CD8-positive, alpha-beta memory T cell (primary cell): ENCODE measurements at places on chromosomes 13 and 19.

- no peak for DNase-seq
Observed at GRCh38 chr13:42875475-42876269, 94.3 kb downstream of the FAM216B start.

GRCh38 chr13:101382701-101383100 is 33.6 kb downstream of the NALCN start:
- DNase-seq: no peak

GRCh38 chr13:28655561-28655960 is 3.4 kb upstream of the POMP start:
- no peak for DNase-seq

- no peak for DNase-seq
Observed at GRCh38 chr13:94710065-94710781, 2.1 kb downstream of the SOX21 start.

DNA sequence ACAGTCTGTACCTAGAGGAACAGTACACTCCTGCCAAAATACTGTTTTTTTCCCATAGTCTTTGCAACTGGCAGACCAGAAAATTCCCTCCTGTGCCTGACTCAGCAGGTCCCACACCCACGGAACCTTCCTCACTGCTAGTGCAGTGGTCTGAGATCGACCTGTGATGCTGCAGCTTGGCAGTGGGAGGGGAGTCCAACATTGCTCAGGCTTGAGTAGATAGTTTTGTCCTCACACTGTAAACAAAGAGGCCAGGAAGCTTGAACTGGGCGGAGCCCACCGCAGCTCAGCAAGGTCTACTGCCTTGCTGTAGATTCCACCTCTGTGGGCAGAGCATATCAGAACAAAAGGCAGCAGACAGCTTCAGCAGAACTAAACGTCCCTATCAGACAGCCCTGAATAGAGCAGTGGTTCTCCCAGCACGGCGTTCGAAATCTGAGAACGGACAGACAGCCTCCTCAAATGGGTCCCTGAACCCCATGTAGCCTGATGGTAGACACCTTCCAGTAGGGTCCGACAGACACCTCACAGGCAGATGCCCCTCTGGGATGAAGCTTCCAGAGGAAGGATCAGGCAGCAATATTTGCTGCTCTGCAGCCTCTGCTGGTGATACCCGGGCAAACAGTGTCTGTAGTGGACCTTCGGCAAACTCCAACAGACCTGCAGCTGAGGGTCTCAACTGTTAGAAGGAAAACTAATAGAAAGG is 92.7 kb downstream of the SUCLA2 start:
- DNase-seq: no peak

DNA sequence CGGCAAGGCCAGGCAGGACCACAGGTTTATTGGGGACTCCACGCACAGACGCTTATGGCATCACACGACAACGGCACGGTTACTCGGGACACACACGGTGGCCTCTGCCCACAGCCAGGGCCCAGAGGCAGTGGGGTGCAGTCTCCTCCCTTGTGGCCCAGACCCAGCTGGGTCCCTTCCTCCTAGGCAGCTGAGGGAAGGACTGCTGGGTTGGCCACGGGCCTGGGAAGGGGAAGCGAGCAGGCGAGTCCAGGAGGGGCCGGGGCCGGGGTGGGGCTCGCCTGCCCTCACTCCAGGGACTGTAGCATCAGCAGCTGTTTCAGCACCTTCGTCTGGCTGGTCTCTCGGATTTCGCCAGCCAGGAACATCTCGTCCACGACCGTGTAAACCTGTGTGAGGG is 12.5 kb downstream of the AP2S1 start:
- DNase-seq: no peak

- no peak for DNase-seq
Observed at GRCh38 chr19:35657904-35658700, 8.2 kb upstream of the UPK1A start.

DNA sequence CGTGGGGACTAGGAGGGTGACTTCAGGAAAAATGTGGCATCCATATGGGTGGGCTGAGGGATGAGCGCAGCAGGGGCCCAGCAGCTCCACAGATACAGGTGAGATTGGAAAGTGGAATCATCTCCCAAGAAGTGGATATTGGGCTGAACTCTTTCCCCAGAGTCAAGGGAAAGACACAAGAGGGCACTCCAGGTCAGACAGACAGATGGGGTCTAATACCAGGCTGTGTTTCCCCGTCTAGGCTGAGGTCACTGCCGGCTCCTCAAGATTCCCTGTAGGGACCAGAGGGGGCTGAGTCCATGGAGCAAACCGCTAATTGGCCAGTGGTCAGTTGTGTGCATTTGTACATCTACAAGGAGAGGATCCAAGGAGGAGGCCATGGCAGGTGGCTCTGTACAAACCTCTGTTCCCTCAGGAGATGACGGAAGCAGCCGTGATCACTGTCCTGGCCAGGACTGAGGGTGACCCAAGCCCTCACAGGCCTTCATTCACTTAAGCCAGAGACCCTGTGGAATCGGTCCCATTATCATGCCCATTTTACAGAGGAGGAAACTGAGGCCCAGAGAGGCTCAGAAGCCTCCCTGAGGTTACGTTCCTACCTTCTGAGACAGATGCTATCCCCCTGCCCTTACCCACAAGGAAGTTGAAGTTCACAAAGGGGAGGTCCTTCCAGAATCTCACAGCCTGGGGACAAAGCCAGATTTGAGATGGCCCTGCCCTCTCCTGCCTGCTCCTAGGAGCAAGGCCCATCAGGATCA is 14.9 kb upstream of the IGLON5 start:
- DNase-seq: no peak

GRCh38 chr13:34611671-34612070 is 330.4 kb upstream of the NBEA start:
- no peak for DNase-seq

DNA sequence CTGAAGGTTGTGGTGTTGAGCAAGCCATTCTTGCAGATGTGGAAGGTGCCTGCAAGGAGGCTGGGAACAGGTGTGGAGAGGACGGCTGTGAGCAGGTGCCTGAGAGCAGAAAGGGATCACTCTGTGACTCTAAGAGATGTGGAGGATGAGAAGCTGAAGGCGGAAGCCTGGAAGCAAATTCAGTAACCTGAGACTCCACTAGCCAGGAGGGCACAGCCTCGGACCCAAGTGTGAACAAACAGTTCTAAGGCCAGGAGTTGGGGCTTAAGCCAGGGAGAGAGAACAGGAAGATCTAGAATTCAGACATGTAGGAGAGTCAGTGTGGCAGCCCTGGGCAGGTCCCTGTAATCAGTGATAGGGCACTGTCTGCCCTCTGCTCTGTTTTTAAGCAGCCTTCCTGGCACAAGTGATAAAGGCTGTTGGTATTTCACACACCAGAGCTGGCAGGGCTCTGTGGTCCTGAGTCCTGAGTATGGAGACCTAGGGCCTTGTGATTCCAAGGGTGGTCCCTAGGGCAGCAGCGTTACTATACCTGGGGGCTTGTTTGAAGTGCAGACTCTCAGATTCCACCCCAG is 131.3 kb downstream of the SLC7A1 start:
- no peak for DNase-seq

- no peak for DNase-seq
Observed at GRCh38 chr19:18795540-18795939, 4.4 kb upstream of the COMP start.

GRCh38 chr13:112648966-112649690 is 40.7 kb upstream of the ATP11A start:
- DNase-seq: no peak

DNA sequence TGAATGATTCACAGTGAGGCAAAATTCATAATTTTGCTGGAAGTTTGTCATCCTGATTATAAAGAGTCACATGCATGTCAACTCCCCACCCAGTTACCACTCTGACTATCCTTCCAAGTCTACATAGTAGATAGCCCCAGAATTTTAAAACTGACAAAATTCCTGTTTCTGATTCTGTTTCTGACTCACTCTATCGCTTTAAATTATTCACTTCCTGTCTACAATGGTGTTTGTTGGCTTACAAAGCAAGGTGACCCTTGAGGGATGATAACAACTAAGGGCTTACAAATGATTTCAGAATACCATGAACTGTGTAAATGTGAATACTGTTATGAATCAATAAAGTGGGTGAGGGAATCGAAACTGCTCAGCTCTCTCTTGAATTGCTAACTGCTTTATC is 98.7 kb upstream of the KL start:
- no peak for DNase-seq

- no peak for DNase-seq
Observed at GRCh38 chr13:44399074-44399473, 25.4 kb downstream of the SERP2 start.

- DNase-seq: no peak
Observed at GRCh38 chr13:95356916-95357315, 55.7 kb upstream of the ABCC4 start.

- no peak for DNase-seq
Observed at GRCh38 chr19:51365211-51365964, 800 bp downstream of the ETFB start.

GRCh38 chr19:50357178-50358100 is 8.0 kb downstream of the NAPSA start:
- peak; percentile 83 for DNase-seq

- no peak for DNase-seq
Observed at GRCh38 chr13:103573446-103573845, 507.2 kb upstream of the SLC10A2 start.

DNA sequence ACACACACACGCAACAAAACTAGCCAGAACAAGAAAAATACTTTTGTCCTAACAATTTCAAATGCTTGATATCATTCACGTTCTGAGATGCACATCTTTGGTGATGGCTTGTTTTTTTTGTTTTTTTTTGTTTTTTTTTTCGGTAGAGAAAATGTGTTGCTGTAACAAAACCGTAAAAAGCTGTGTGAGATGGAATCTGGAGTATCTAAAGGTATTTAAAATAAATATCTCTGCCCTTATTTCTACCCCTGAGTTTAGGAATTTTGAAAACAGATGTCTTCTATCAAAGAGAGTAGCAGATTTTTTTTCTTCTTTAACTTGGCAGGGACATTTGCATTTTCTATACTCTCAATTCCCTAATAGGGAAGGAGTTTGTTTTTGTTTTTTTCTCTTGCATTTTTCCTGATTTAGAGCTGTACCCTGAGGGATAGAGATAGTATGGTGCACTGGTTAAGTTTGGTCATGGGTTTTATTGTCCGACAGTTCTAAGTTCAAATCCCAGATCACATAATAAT is 446.6 kb downstream of the KLF5 start:
- DNase-seq: no peak

DNA sequence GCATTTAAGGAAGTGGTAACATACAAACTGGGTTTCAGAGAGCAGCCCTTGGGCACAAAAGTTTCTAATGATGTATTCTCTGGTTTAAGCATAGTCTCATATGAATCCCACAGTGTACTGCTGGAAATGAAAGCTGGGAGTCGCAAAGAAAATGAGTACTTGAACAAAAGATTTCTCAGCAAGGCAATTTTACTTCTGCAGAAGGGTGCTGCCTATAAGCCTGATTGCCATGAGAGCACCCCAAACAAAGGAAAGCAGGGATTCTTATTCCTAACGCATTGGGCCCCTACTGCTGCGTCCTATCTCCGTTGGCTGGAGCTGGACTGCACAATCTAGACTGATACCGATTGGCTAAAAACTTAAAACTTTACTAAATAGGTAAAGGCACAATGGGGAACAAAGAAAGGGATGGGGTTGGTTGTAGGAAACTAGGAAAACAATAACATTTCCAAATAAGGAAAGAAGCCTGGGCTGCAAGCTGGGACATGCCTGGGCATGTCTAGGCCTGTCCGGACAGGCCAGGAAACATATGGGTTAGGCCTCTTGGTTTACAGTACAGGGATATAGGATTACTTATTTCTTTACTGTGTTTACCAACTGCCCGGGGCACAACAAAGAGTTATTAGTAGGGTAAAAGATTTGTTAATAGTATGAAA is 27.4 kb upstream of the VN1R4 start:
- no peak for DNase-seq

- no peak for DNase-seq
Observed at GRCh38 chr13:102677122-102677521, 17.7 kb downstream of the METTL21C start.

- no peak for DNase-seq
Observed at GRCh38 chr13:60727140-60727539, 330.1 kb downstream of the TDRD3 start.

DNA sequence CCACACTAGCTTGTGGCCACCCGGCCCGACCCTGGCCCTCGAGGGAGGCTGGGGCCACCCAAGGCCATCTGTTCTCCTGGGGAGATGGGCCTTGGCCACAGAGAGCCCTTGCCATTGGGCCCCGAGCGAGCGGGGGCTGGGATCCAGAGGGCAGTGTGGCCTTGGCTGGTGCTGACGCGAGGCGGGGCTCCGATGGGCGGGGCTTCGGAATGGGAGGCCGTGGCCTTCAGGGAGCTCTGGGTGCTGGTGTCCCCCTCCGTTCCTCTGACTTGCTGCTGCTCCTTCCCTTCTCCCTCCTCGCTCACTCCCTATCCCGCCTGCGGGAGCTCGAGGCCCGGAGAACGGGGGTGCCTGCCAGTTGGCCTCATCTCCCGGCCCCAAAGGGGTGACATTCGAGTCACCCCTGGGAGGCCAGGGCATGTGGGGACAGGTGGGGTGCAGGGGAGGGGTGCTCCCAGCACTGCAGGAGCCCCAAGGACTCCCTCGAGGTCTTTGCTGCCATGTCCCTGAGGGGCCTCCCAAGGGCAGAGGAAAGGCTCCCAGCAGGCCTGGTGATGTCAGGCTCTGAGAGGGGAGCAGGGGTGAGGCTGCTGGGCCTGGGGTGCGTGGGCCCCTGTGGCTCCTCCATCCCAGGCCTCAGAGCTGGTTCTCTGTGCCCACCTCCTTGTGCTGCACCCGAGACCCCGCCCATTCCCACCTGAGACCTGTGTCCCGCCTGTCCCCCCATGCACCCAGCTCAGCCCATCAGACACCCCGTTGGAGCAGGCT is 4.2 kb downstream of the NCLN start:
- no peak for DNase-seq

- DNase-seq: no peak
Observed at GRCh38 chr19:416416-416815, 7.5 kb upstream of the C2CD4C start.

DNA sequence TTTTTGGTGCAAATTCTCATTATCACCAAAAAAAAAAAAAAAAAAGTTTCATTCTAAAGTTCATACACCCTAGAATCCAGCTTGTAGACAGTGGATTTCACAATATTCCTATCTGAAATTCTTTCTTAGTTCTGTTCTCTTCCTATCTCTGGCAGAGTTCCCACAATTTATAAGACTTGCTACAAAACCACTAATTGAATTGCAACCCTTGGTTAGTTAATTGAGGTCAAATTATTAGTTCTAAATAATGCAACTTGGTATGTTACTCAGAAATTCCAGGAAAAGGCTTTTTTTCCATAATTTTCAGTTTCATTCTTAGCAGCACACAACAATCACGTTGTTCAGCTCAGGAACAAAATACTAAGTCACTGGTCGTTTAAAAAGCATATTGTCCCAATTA is 58.5 kb downstream of the SPATA13 start:
- no peak for DNase-seq

GRCh38 chr13:22017226-22017625 is 346.4 kb downstream of the FGF9 start:
- no peak for DNase-seq

- no peak for DNase-seq
Observed at GRCh38 chr19:28394725-28395124, 818.2 kb downstream of the UQCRFS1 start.

GRCh38 chr13:104196611-104197010 is 1130.4 kb upstream of the SLC10A2 start:
- no peak for DNase-seq
